NCI-H524 (cell line): ENCODE measurements at places on chromosomes 11 and 22.
A peak's percentile ranks its signal among the peaks of the same experiment; 100 is the strongest.

- no peak for DNase-seq
These were observed 3.1 kb downstream of the PANX1 start for GRCh38 chr11:94131718-94132115.

- no peak for DNase-seq
These were observed 21.2 kb downstream of the PLAAT3 start for GRCh38 chr11:63592975-63593395.

- DNase-seq, result no peak
These were observed 593.5 kb upstream of the FAT3 start for GRCh38 chr11:91630916-91631673.

- no peak for DNase-seq
These were observed 11.4 kb downstream of the FEN1 start for GRCh38 chr11:61803889-61804647.

DNA sequence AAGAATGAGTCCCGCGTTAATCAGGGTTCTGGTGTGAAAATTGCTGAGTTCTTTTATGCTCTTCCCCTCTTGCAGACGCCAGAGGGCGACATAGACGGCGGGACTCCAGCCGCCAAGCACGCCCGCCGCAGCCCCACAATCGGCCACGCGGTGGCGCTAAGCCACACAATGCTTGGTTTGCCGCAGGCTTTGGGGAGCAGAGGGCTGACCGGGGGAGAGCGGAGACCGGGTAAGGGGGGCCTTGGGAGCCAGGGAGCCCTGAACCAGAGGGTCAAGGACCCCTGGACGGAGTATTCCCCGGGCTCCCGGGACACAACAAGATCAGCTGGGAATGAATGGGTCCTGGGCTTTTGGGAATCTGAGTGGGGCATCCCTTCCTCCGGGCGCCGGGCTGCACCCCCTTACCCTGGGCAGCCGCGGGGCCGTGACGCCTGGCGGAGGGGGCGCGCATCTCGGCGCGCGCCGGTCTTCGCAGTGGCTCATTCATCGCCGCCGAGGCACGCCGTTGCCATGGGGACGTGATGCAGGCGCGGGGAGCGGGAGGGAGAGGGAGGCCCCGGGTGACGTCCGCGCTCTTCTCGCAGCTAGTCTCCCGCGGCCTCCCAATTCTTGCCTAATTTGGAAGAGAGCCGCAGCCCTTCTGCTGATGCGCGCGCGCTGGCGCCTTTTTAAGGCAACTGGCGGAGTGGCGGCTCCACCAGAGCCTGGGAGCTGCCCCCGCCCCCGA is 12.2 kb upstream of the NPAS4 start:
- peak; percentile 82 for DNase-seq

DNA sequence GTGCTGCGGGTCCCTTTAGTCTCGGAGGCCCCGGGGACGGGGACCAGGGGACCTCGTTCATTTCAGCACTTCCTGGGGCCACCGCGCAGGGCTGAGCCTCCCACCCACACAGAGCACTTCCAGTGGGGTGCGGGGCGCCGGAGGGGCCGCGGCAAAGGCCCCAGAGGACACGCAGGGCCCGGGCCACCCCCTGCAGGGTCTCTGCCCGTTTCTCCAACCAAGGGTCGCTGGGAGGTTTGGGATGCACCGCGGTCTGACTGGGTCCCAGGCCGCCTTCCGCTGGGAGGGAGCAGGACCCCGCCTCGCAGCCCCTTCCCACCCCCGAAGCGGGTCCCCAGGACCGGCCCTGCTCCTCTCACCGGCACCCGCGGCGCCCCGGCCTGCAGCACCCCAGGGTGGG is 37.5 kb downstream of the TOLLIP start:
- DNase-seq, result no peak

DNA sequence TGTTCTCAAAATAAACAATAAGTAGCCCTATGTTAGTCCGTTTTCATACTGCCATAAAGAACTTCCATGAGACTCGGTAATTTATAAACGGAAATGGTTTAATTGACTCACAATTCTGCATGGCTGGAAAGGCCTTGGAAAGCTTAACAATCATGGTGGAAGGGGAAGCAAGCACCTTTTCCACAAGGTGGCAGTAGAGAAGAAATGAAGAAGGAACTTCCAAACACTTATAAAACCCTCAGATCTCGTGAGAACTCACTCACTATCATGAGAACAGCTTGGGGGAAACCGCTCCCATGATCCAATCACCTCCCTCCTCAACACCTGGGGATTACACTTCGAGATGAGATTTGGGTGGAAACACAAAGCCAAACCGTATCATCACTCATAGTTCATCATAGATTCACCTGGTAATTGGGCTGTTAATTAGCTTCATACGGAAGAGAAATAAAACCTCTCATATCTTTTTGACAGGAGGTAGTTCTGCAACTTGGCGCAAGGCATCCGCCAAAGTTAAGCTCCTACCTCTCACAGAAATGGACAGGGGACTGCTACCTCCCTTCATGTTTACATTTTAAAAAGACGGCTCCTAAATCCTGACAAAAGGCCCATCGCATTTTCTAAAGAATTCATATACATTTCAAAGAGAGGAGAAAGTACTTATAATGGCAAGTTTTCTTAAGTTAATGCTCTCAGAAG is 49.0 kb downstream of the MUC15 start:
- DNase-seq, result no peak

DNA sequence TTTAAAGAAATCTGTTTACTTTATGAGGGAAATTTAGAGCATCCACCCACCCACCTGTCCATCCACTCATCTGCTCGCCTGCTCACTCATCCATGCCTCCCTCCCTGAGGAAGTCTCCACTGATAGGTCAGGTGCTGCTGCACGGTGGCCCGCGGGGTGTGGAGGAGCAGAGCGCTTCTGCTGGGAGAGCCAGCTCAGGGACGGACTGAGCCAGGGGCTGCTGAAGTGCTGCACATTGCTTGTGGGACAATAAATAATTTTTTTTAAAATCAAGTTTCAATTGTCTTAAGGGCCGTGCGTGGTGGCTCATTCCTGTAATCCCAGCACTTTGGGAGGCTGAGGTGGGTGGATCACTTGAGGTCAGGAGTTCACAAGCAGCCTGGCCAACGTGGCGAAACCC is 148.9 kb downstream of the TBC1D22A start:
- no peak for DNase-seq

GRCh38 chr11:64084951-64085710 is 49.4 kb downstream of the FLRT1 start:
- DNase-seq, result no peak

DNA sequence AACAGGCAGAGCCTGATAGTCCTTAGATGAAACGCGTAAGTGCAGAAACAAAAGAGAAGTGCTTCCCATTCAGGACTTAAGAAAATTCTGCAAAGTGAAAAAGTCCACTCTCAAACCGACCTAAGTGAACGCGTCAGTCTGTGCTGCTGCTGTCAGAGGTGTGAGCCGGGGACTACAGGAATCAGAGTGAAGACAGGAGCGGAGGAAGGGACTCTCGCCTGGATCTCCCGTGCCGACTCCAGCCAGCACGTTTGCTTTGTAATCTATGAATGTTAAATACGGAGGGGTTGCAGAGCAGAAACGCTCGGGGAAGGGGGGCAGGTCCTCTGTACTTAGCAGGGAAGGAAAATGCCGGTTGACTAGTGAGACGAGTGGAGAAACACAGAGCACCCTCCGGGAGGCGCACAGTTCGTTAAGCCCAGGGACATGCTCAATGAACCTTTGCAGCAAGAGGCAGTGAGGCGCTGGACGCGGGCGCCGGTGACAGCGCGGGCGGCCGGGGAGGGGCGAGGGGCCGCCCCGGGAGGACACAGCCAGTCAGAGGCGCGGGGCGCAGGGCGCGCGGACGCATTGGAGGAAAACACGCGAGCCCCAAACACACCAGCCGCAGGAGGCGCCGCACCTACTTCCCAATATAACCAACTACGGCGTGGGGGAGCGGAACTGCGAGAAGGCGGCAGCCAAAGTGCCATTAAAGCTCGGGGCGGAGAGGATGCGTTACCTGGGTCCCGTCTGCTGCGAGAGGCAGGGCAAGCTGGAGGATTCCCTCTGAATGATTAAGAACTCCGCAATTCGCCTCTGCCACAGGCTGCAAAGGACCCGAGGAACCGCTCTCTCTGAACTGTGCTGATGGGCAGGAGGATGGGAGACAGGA is at the start of gene CNTN5:
Gene CNTN5 (plus strand): TSS at position 598 of the 874 bp plus-strand sequence.
- DNase-seq, result peak; percentile 74

DNA sequence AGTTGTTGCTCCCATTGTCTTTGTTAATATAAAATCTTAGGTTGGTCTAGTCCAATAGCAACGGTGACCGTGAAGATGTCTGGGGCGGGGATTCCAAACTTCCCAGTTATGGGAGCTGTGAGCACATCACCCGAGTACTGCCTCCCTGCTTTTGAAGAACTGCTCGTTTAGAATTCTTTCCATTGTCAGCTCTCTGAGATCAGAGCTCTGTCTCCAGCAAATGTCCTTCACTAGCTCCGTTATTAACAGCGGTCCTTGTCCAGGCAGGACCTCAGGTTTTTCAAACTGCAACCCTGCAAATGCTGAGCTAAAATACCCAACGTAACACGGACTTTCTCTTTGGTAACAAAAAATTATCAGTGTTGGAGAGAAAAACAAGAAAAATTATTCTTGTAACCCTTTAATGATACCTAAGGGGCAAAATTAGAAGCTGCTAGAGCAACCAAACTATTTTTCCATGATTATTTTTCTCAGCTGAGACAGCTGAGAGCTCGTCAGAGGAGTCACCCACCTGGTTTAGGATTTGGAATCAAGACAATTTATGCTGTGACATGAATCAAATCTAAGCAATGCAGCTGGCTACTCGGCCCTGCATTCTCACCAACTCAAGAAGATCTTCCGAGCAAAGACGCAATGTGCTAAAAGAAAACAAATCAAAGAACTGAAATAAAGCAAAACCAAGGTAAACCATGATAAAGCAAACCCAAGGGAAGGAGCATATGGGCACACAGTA is 15.1 kb upstream of the EFCAB6 start:
- no peak for DNase-seq
